ENCODE measurements at places on chromosomes 11 and 22.
A peak's percentile ranks its signal among the peaks of the same experiment; 100 is the strongest.

- peak; percentile 33 for DNase-seq
Observed at GRCh38 chr11:47918882-47919495, 61.4 kb upstream of the PTPRJ start.

DNA sequence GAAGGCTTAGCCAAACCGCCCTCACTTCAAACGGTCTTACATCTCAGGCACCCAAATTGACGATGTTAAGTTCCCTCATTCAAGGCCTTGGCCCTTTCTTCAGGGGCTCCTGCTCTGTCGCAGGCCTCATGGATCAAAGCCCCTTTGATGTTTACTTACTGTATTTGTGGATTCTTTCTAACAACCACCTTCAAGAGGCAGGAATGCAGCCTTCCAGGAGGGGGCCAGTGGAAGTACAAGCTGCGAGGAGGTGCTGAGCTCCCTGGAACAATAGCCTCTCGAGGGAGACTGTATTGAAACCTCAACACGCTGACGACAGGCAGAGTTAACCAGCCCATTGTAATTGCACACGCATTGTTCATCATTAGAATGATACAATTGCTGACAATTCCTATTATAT lies 209.1 kb downstream of the ST3GAL4 start:
- DNase-seq: no peak

GRCh38 chr11:61675826-61676225 lies 4.4 kb upstream of the DAGLA start:
- no peak for DNase-seq

DNA sequence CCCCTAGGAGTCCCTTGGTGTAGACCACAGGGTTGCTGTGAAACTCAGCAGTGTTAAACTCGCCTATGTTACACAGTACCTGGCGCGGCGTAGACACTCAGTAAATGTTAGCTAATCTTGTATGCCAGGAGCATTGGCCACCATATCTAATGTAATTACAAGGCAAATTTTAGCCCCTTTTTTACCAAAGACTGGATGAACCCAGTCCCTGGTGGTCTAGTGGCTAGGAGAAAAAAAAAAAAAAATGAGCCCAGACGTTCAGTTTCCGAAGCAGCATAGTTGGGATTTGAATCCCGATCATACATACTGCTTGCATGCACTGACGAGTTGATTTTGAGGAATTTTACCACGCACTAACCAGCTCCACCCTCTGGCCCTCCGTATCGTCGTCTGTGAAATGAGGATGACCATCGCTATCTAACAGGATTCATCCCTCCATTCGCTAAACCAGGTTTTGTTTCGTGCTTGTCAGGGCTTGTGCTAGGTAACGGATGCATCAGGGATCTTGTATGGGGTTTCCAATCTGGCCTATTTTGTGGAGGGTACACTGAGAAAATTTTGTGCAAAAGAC lies 688 bp downstream of the PTS start:
- DNase-seq: peak; percentile 39

GRCh38 chr11:10602945-10603344 lies 34.5 kb upstream of the LYVE1 start:
- no peak for DNase-seq

- peak; percentile 59 for DNase-seq
Observed at GRCh38 chr11:122796128-122796717, 42.1 kb upstream of the CRTAM start.

GRCh38 chr22:30421695-30422480 lies 3.7 kb upstream of the MTFP1 start:
- DNase-seq: no peak

- DNase-seq: peak; percentile 62
Observed at GRCh38 chr22:23385678-23386631, 194.1 kb downstream of the IGLL1 start.

- DNase-seq: no peak
Observed at GRCh38 chr11:66659763-66660162, 17.9 kb downstream of the RBM4B start.

GRCh38 chr11:46273511-46274205 lies 3.8 kb upstream of the CREB3L1 start:
- DNase-seq: peak; percentile 81

GRCh38 chr11:36775130-36775529 lies 177.1 kb upstream of the RAG2 start:
- DNase-seq: no peak

DNA sequence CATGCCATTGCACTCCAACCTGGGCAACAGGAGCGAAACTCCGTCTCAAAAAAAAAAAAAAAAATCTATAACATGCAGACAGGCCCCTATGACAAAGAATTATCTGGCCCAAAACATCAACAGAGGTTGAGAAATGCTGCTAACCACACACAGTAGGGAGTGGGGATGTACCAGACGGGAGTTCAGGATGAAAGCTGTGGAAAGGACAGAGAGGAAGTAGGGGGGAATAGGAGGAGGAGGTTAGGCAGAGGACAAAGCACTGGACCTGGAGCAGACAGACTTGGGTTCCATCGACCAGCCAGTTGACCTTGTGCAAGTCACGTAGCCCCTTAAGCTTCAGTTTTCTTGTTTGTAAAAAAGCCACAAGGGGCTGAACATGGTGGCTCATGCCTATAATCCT lies 12.5 kb downstream of the LRP4 start:
- no peak for DNase-seq

GRCh38 chr11:14370496-14370895 lies 11.5 kb upstream of the RRAS2 start:
- DNase-seq: no peak

- no peak for DNase-seq
Observed at GRCh38 chr22:29195118-29195963, 10.4 kb upstream of the EMID1 start.

DNA sequence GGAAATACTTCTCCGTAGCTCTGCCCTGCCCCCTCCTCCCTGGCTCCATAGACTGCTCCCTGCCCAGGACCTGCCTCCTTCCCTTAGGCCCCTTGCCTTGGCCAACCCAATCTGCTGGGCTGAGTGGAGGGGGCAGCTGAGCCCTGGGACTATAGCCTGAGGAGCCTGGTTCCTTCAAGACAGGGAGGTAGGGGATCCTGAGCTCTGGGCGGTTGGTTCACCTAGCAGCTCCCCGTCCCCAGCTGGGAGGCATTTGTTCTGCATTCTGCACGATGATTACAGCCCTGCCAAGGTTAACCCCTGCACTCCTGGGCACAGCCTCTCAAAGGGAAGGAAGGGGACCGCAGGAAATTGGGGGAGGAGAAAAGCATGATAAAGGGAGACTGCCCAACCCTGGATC lies 3.6 kb upstream of the CDC42EP1 start:
- DNase-seq: no peak

DNA sequence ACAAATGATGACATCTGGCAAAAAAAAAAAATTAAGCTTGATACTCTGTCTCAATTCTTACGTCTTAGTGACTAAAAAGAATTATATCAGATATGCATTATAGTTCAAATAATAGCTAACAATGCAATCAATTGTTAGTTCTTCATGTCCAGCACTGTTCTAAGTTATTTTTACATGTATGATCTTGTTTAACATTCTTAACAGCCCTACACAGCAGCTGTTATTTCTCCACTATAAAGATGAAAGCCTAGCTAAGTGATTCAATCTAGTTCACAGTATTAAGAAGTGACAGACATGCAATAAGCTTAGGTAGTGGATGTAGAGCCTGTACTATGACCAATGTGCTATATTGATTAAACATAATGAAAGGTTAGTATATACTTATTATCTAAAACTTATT lies 4.1 kb downstream of the ZNF214 start:
- no peak for DNase-seq

DNA sequence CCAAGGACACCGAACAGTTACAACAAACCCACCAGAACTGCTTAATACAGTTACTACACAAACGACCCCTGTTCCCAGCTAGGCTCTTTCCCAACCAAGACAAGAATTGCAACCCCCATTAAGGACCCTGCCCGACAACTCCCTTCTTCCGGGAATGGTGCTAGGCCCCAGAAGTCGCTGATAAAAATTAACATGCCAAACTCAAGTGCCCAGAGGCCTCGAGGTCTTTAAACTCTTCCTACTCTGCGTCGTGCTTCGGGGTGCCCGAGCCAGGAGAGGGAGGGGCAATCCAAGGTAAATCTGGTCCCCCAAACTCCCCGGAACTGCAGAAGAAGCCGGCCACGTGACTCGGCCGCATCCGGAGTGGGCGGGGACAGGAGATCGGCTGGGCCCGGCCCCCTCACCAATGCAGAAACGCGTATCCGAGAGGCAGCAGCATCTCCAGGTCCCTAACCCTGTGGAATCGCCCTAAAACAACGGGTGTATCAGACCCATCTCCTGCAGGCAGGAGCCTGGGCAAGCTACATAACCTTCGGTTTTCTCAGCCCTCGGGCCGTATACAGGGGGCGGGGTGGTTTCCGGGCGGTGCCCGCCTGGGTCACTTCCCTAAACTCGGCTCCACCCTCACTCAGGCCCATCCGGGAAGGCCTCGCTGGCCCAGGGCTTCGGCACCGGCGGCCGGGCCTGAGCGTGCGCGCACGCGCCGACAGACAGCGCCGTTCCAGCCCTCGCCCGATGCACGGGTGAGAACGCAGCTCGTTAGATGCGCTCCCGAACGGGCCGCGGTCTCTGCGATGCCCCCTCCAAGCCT lies 1.1 kb downstream of the CFL1 start:
- DNase-seq: peak; percentile 88

- DNase-seq: peak; percentile 100
Observed at GRCh38 chr11:62753736-62754603, at the start of gene ZBTB3. Gene ZBTB3, minus strand, starts transcription at chr11:62754160. Its CDS starts 496 bp downstream, at chr11:62753664.

DNA sequence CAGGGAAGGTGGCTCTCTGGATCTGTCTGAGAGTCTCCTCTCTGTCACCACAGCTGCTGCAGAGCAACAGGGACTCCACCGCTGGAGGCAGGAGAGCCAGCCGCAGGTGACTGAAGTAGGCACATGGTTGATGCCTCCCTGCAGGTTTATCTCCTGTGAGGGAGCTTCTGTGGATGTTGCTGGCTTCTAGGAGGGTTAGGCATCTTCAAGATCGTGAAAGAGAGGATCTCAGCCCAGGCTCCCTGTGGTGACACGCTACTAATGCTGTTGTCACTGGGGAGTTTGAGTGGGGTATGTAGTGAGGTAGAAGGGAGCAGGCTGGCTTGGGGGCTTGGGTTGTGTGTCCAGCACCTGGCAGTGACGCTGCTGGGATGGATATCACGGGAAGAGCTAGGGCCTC lies 34.1 kb downstream of the DAGLA start:
- no peak for DNase-seq

DNA sequence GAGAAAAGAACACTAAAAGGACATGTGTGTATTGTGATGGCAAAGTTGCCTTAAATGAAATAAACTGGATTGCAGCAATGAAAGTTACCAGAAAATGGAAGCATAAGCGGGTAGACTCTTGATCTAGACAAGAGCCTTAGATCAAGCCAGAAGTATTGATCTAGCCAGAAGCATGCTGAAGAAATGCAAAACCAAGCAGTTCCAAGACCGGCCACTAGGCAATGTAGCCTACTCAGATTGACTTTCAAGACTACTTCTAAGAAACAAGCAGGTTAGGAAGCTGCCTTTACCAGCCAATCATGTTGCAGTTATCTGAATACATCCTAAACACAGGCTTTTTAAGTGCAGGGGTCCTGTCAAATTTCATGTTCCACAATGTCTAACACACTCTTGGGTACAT lies 54.6 kb downstream of the KCNA4 start:
- DNase-seq: peak; percentile 16

DNA sequence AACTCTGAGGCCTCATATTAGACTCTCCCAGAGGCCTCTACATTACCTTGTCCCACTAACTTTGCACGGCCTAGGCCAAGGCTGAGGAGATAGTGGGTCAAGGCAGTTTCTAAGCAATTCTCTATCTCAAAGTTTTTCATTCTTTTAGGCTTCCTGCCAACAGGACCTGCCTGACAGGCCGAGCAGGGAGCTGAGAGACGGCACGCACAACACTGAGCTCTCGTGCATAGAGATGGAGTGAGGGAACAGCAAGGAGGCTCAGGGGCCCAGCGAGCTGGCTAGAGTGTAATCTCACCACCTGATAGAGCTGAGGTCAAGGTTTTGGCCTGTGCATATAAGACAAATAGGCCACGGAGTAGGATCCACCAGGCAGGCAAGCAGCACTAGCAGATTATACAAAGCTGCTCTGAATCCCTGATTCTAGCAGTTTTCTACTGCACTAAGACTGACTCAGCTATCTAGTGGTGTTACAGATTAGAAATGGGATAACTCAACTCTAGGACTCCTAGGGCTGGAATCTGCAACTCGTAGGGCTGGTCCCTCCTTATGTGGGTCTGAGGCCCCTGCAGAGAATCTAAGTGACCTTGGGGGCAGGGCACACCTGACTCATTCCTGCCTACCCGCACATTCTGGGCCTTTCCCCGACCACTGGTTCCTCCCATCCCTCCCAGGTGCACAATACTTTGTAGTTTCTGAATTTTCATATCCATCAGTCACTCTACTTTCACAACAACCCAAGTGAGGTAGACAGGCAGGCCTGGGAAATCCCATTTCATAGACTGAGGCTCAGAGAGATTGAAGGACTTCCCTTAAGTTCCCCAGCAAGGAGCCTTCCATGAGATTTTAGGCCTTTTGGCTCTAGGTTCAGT lies 1.7 kb downstream of the CYB5R2 start:
- no peak for DNase-seq

DNA sequence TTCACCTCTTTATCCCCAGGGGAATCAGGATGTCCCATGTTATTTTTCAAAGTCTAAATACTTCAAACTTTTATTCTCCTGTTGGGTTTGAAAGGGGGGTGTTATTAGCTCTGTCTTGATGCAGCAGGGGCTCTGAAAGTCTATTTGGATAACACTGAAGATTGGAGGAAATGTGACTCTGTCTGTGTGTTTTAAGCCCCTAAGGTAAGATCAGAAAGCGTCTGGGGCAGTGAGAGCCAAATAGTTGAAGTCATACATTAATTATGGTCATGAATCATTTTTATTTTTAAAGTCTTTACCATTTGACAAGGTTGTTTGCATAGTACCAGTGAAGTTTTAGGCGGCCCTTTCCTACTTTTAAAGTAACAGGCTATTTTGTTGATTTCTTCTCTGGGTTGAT lies 139.0 kb downstream of the UVRAG start:
- DNase-seq: no peak

DNA sequence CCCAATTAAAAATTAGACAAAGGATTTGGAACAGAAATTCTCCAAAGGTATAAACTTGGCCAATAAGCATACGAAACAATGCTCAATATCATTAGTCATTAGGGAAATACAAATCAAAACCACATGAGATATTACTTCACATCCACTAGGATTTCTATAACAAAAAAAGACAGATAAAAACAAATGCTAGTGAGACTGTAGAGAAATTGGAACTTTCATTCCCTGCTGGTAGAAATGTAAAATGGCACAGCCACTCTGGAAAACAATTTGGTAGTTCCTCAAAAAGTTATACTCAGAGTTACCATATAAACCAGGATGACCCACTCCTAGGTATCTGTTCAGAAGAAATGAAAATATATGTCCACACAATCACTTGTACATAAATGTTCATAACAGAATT lies 71.6 kb downstream of the RPL27A start:
- DNase-seq: no peak

DNA sequence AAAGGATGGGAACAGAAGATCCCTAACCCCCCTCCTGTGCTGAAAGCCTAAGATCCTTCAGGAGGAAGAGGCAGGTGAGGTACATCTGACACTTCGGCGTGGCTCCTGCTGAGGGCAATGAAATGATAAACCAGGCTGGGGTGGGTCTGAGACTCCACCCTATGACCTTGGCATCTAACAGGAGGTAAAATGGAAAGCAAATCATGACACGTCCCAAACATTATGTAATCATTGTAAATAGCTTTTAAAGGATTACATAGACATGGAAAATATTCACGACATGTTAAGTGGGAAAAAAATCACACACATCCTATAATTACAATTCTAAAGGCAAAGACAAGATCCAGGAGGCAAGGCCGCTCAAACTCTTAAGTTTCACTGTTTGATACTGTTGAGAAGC lies 70.5 kb downstream of the LINC01488 start:
- DNase-seq: no peak
